ENCODE measurements at places on chromosomes 3 and 15.

DNA sequence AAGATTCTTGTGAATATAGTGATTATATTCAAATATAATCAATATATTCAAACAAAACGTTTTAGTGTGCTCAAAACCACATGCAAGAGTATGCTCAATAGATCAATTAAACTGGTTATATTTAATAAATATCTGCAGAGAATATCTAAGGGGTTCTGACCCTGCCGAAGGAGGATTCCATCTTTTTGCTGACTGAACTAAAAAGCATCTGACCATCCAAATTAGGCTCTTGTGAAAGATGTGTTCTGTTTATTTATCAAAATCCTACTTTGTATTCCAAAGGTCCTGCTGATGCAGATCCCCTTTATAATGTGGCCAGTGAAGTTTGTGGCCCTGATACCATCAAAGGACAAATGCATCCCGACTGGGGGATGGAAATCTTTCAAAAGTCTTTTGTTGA, 41.8 kb upstream of the ARPIN start:
- no peak for DNase-seq

GRCh38 chr3:190359813-190360212, 28.1 kb upstream of the CLDN16 start:
- no peak for DNase-seq

- no peak for DNase-seq
Measured at GRCh38 chr3:149473357-149474249, 894 bp upstream of the TM4SF4 start.

DNA sequence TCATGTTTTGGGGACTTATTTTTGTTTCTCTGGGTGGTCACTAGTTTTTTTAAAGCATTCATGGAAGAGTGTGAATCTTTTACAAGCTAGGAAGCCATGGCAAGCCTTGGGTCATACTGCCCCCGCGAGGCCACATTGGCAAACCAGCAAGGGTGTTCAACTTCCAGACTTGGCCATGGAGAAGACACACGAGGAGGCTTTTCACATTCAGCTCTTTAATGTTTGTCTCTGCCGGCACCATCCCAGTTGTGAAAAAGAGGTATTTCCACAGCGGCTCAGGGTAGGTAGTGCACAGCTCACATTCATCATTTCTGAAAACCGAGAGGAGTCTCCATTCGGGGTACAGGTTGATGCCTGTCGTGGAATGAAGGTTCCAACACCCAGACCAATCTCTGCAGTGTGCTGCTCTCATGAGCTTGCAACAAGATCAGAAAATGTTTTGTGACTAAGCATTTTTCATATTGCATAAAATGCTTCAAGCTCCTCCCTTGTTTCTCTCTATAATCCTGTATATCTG, 7.7 kb downstream of the CCR5 start:
- peak; percentile 57 for DNase-seq

DNA sequence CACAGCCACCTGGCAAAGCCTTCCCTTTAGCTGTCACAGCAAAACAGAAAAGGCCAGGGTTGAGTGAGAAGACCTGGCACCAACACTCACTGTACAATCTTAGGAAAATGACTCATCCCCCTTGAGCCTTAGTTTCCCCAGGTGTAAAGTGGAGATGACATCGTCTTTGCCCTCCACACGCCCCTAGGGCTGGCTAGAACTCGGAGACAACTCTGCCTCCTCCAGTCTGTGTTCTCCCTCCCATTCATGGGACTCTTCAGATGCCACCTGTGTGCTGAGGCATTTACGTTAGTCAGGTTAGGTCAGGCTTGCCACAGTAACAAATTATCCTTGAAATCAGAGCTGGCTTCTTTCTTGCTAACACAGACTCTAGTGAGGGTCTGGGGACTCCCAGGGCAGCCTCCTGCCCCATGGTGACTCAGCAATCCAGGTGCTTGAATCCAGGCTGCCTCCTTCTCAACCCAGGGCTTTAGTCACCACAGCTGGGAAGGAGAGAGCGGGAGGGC, 252.6 kb downstream of the PLCL2 start:
- no peak for DNase-seq

GRCh38 chr3:104510131-104510849, 856.4 kb upstream of the ALCAM start:
- no peak for DNase-seq

GRCh38 chr3:117932441-117932840, 1102.2 kb downstream of the IGSF11 start:
- DNase-seq = no peak

GRCh38 chr3:160886421-160886820, 130.4 kb downstream of the PPM1L start:
- DNase-seq = no peak

DNA sequence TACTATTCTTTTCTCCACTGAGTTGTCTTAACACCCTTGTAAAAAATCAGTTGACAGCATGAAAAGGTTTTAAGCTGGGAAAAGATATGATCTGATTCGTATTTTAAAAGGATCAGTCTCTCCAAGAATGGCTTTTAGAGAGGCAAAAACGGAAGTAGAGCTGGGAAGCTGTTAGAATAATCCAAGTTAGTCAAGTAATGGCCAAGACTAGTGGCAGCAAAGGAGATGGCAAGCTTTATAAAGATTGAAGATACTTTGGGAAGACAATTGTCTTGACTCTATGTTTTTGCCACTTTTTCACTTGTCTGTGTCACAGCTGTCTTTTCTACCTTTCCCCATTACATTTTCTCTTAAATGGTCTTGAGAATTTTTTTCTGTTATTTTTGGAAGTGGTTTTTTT, 243.5 kb upstream of the MANF start:
- DNase-seq = no peak

GRCh38 chr15:37103475-37104423, 3.4 kb upstream of the MEIS2 start:
- DNase-seq = no peak

DNA sequence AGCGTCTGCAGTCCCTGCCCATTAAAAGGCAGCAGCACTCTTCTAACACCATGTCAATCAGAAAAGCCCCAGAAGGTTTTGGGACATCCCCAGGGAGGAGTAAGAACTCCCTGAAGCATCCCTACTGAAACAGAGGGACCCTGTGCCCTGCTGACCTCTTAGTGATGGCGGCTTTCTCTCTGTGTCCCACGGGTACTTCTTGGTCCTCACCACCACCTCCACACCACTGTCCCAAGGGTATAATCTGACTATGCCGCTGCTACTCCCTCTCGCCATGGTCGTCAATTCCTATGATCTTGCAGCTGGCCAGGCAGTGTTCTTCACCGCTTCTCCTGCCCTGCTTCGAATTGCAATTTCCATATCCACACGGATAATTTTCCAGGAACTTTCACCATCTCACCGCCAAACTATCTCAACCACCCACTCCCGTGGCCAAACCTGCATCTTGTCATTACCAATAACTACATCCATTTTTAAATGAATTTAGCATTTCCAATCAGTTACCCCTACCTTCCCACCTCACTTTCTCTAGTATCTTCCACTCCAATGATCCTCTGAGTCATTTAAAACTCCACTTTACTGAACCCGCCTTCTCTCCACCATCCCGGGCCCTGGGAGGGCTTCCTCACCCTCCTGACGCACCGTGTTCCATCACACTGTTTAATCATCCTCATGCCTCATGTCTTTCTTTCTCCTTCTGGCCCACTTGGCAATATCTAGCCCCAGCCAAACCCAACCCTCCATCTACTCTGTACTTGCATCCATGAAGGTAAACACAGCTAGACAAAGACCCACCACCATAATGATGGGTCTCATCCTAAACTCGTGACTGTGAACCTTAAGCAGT, 23.7 kb downstream of the PRR23E start:
- DNase-seq = no peak

- no peak for DNase-seq
Measured at GRCh38 chr15:72911626-72912025, 128.1 kb upstream of the ADPGK start.

- no peak for DNase-seq
Measured at GRCh38 chr15:70212286-70212962, 114.7 kb upstream of the TLE3 start.

DNA sequence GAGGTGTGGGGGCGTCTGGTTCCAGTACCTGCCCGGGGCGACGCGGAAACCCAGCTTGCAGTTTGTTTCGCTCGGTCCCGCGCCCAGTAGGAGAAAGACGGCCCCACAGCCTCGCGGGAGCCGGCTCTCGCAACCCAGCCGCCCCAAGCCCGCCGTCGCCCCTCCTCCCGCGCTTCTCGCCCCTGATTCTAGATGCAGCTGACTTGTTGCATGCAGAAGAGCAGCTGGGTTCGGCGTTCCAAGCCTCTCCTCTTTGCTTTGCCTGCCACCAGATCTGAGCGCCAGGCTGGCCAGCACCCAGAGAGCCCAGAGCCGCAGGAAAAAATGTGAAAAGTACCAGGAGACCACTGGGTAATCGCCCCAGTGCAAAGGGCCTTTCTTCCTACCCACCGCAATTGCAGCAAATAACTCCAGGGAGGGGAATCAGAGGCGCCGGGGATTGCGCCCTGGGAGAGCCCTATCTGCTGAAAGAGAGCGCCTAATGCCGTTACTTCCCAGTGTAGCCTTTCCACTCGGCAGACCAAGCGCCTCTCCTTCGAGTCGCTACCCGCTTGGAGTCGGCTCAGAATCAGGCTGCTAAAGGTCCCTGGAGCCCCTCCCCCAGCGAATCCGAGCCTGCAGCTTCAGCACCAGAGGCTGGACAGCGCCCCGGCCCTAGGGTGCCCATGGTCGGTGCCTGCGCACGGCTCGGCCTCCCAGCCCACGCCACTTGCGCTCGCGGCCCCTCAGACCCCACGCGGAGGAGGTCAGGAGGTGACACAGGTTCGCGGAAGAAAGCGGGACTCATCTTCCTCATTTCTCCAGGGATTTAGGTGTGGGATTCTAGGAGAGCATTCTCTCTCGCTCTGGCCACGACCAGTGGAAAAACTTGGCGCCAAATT, 15.7 kb upstream of the AEN start:
- peak; percentile 82 for DNase-seq

DNA sequence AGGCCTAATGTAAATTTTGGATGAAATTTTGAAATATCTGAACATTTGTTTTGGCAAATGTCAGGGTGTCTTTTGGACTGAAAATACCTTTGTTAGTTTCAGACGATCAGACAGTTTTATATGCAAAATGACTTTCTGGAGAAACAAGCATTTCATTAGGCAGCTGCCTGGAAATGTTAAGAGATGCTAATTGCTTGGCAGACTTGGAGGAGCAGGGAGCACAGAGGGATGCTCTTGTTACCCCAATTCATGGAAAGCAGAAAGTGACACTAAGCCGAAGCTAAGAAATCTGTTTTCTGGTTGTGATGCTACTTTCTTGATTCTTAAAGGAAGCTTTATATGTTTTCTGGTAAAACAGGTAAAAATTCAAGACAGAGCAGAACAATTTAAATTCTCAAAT, 204.3 kb upstream of the GBE1 start:
- DNase-seq = no peak

DNA sequence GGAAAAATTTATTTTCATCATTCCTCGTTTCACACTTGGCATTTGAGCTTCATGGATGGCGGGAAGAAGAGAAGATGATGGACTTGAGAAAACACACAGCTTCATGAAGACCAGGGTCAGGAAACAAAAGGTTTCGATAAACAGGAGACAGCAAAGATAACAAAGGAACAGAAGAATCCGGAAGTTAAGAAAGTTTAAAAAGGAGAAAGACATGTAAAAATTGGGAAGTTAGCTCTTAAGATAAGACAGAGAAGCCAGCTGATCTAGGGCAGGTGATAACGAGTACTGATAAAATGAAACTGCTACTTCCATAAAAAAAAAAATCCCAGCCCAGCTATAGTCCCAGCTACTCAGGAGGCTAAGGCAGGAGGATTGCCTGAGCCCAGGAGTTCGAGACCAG, 23.9 kb downstream of the IL5RA start:
- no peak for DNase-seq

DNA sequence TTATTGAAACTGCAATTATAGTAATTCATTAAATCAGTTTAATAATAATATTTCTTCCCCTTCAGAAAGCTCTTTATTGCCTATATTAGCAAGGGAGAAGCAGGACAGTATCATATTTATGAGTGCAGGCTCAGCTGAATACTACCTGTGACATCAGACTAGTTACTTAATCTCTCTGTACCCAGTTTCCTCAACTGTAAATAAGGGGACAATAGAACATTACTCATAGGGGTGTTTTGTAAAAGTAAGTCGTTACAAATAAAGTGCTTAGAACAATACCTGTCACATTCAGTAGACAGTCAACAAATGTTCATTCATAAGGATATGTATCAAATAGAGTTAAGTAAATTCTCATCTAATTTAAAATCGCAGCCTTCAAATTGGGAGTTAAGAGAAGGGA, 12.1 kb upstream of the VPS39 start:
- DNase-seq = no peak

- DNase-seq = no peak
Measured at GRCh38 chr3:131795390-131796090, 239.3 kb downstream of the CPNE4 start.

- DNase-seq = no peak
Measured at GRCh38 chr15:69852916-69853315, 244.8 kb downstream of the TLE3 start.

DNA sequence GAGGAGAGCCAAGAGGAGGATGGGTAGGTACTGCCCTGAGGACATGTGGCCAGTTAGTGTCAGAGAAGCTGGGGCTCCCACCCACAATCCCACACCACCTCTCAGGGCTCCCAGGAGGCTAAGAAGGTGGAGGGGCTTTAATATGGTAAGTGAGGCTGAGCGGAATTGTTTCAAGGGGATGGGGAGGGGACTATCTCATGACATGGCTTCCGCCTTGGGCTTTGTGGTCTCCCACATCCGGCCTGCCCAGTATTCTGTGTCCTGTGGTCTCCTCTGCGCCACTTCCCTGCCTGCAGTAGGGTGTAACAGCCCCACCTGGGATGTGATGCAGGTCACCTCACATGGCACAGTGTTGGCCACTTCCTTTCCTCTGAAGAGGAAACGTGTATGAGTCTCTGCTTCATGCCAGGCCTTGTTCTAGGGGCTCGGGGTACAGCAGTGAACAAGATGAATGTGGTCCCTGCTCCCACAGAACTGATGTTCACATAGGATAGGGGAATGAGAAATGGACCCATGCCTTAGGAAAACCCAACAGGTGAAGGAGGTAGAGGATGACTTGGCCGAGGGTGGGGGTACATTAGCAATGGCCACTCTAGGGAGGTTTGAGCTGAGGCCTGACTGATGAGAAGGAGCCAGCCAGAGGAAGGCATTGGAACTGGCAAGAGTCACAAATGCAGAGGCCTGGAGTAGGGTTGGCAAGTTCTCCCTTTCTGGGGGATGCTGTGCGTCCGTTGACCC, 3.2 kb downstream of the NEIL1 start:
- DNase-seq = no peak

DNA sequence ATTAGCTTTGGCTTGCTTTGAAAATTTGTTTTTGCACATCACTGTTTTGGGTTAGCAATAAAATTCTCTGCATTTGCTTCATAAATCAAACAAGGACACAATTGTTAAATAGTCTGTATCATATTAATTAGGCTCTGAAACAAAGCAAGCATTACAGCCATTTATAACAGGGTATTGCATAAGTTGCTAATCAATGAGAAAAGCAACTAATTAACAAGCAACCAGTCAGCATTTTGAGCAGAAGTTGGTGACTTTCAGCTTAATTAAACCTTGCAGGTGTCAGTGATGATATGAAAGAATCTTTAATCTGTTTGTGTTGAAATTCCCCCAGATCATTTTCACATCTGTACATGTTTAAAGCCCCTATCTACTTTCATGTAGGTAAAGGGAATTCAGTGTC, 495.1 kb downstream of the IL5RA start:
- DNase-seq = no peak

GRCh38 chr15:54687628-54688027, 509.1 kb downstream of the RSL24D1 start:
- no peak for DNase-seq
